Peyer's patch (tissue), 4 donors: ENCODE measurements at places on chromosomes 12 and 14. TPM values are rescaled to one million over a fixed set of nuclear protein-coding genes. Genes with fewer than 3 reads are reported as not detected.

STXBP6 gene
- total RNA-seq: 10.7 TPM

RNASE3 gene
- not detected for total RNA-seq

GRCh38 chr12:16583969-16584745 lies 21.8 kb downstream of the LMO3 start:
- H3K4me3 ChIP-seq: no peak overlapping the region
- H3K27me3 ChIP-seq: no peaks in the 10 kb centered on the region
- no peaks in the 10 kb centered on the region for H3K36me3 ChIP-seq

DNA sequence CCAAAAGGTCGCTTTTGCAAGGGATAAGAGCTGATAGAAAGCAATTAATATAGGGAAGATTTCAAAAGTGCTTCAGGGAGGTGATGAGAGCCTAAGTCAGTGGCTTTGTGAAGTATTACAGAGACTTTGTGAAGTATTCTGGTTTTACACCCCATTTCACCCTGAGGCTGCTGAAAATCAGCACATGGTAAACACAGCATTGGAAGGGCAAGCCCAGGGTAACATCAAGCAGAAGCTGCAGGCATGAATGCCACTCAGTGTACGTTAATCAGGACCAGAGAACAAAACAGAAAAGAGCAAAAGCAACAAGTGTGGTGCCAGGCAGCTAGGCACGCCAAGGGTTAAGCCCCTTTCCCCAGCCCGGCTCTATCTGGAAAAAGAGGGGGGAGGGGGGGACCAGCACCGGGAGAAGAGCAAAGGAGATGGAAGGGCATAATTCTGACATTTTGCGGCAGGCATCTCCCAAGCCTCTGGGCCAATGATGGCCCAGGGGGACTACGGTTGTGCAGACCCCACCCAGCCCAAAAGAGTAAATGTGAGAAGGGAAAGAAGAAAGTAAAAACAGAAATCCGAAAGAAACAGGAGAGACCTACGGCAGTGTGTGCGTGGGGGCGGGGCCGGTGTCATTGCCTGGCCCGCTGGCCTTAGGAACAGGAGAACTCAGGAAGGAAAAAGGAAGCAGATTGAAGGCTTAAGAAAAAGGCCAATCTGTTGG lies 58.9 kb downstream of the DHRS2 start:
- H3K4me3 ChIP-seq: peak overlapping the region; percentile 26
- DNase-seq: no peak
- H3K27ac ChIP-seq: no peak overlapping the region
- no peaks in the 10 kb centered on the region for H3K4me1 ChIP-seq
- no peaks in the 10 kb centered on the region for H3K27me3 ChIP-seq

TSPAN8 gene
- 588 TPM for total RNA-seq

DNA sequence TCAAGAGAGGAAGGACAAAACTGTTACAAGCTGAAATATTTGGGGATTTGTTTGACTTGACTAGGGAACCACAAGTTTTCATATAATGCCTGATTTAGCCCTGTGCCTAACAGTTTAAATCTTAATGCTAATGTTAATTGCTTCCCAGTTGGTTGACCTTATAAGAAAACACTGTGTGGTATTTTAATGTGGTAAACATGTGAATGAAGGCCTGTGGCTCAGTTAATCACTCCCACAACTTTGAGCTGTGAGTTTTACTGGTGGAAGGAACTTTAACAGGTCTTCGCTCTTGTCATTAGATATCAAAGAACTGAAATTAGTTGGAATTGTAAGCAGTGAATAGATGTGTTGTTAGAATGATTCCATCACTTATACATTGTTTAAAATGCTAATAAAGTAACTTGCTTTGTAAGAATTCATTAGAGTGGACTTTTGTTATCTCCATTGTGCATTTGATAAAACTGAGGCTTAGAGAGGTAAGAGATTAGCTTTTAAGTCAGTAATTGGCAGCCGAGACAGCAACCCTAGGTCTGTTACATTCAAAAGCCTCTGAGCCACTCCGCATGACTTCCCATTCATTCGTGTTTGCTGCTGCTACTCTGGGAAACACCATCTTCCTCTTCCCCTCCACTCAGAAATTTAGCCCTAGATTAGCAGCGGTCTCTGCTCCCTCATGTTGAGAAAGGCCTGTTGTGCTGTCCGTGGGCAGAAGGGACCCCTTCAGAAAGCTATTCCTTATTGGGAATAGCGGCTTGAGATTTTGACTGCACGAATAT lies 1.0 kb upstream of the TBK1 start:
- H3K27ac ChIP-seq: peak overlapping the region; percentile 87
- no peaks in the 10 kb centered on the region for H3K4me1 ChIP-seq
- H3K4me3 ChIP-seq: peak overlapping the region; percentile 57
- no peaks in the 10 kb centered on the region for H3K36me3 ChIP-seq
- no peaks in the 10 kb centered on the region for H3K27me3 ChIP-seq
- no peak for DNase-seq

DNA sequence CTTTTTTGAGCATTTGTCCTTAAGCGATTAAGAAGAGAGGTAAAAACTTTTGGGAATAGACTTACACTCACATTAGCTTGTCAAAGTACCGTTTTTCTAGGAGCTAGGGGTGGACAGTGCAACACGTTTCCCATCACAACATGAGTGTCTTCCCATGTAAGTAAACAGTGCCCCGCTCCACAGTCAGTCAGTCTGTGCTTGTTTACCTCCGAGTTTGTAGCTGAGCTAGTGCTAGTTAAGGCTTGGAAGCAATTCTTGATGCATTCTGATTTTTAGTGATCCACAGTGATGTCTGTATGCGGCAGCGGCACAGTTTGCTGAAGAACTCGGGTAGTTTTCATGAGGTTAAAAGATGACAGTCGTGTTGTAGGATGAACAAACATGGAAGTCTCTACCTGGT lies 941 bp downstream of the ZDHHC17 start:
- H3K27me3 ChIP-seq: no peaks in the 10 kb centered on the region
- DNase-seq: no peak
- H3K4me3 ChIP-seq: peak overlapping the region; percentile 97
- no peaks in the 10 kb centered on the region for H3K36me3 ChIP-seq

JAG2 gene
- total RNA-seq: 33.0 TPM

DNA sequence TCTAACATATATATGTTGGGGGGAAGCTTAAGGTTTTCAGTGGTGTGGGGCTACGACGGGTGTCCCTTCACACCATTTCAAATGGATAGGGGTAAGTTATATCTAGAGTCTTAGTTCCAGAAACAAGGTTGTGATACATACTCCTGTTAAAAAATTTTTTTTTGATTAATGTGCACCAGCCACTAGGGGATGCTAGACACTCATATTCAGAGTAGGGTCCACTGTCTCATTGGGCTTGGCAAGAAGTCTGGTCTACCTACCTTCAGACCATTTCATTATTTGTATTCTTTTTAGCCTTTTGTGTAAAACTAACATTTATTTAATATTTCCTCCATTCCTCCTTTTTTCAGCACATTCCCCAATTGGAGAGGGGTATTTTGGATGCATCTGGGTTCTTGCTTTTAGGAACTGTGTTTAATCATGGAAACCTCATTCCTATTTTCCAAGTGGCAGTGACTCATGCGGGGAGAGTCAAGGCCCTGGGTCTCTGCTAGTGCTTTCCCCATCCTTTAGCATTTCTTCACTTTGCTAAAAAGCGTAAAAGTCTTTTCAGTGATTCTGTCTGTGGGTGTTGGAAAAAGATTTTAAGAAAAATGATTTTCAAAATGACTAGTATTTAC lies 33.4 kb downstream of the ANO4 start:
- no peaks in the 10 kb centered on the region for H3K36me3 ChIP-seq
- H3K4me3 ChIP-seq: no peak overlapping the region
- no peaks in the 10 kb centered on the region for H3K27me3 ChIP-seq
- H3K4me1 ChIP-seq: no peaks in the 10 kb centered on the region

MDM1 gene
- total RNA-seq: 13.9 TPM

GRCh38 chr14:79248771-79249170 lies 962.5 kb downstream of the DIO2 start:
- no peaks in the 10 kb centered on the region for H3K27me3 ChIP-seq
- no peak overlapping the region for H3K4me3 ChIP-seq
- no peaks in the 10 kb centered on the region for H3K36me3 ChIP-seq
- H3K4me1 ChIP-seq: no peaks in the 10 kb centered on the region
- no peak overlapping the region for H3K27ac ChIP-seq

GRCh38 chr12:9992296-9992695 lies 6.6 kb downstream of the CLEC1B start:
- H3K27ac ChIP-seq: no peak overlapping the region
- no peaks in the 10 kb centered on the region for H3K27me3 ChIP-seq
- H3K4me3 ChIP-seq: no peak overlapping the region
- H3K36me3 ChIP-seq: no peaks in the 10 kb centered on the region
- H3K4me1 ChIP-seq: no peaks in the 10 kb centered on the region

GRCh38 chr12:130947028-130947613 lies 6.6 kb upstream of the ADGRD1 start:
- no peaks in the 10 kb centered on the region for H3K36me3 ChIP-seq
- DNase-seq: no peak
- no peak overlapping the region for H3K4me3 ChIP-seq
- H3K27me3 ChIP-seq: no peaks in the 10 kb centered on the region
- no peaks in the 10 kb centered on the region for H3K4me1 ChIP-seq

GRCh38 chr14:50670196-50670865 lies 2.2 kb upstream of the SAV1 start:
- H3K27ac ChIP-seq: no peak overlapping the region
- peaks cover 5% of the 10 kb centered on the region for H3K4me1 ChIP-seq
- H3K4me3 ChIP-seq: no peak overlapping the region
- DNase-seq: no peak
- H3K36me3 ChIP-seq: no peaks in the 10 kb centered on the region

- no peaks in the 10 kb centered on the region for H3K27me3 ChIP-seq
- no peak overlapping the region for H3K27ac ChIP-seq
- no peak for DNase-seq
- no peaks in the 10 kb centered on the region for H3K4me1 ChIP-seq
- no peaks in the 10 kb centered on the region for H3K36me3 ChIP-seq
Observed at GRCh38 chr14:60189923-60190840, 25.0 kb upstream of the DHRS7 start.

DNA sequence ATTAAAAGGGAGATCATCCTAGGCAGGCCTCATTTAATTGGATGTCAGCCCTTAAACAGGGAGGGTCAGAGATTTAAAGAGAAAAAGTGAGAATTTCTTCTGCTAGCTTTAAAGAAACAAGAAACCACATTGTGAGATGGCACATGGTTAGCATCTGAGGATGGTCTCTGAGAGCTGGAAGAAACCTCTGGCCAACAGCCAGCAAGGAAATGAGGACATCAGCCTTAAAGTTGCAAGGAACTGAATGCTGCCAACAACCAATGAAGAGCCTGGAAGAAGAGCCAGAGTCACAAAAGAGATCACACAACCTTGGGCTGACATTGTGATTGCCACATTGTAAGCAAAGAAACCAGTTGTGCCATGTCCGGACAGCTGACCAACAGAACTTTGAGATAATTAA lies 17.5 kb upstream of the FAR2 start:
- H3K36me3 ChIP-seq: no peaks in the 10 kb centered on the region
- no peak overlapping the region for H3K4me3 ChIP-seq
- no peak overlapping the region for H3K27ac ChIP-seq
- no peaks in the 10 kb centered on the region for H3K27me3 ChIP-seq
- DNase-seq: no peak
